HCT116 (cell line): ENCODE measurements at places on chromosomes 7 and 10. TPM values are rescaled to one million over a fixed set of nuclear protein-coding genes. Genes with fewer than 3 reads are reported as not detected.

The NUTM2A gene
- total RNA-seq, result 0.59 TPM

The GPRIN2 gene
- total RNA-seq, result 1.7 TPM

The ZNF365 gene
- total RNA-seq, result 1.8 TPM

GRCh38 chr7:6658618-6659345 is 21.7 kb downstream of the ZNF316 start:
- no peak for DNase-seq

DNA sequence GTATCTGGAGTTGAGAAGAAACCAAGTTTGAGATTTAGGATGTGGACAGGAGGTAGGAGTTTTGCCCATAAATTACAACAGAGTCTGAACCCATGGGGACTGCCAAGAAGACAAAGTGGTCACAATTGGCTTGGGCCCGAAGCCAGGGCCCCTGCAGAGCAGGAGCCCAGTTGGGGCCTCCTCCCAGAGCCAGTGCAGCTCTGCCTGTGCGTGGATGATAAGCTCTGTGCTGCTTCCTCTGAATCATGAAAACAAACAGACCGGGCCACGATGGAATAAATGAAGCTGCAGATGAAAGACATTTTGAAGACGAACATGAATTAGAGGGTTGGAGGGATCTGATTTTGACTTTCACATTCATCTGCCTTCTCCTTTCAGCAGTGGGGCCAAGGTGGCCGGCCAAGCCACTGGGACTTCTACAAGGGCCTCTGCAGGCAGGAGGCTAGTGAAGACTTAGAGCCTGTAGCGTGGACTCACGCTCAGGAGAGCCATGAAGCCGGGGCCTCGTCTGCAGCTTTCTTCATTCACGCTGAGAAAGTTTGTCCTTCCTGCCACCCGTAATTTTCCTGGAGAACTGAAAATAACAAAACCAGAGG is 156.8 kb upstream of the LYZL1 start:
- DNase-seq, result no peak

DNA sequence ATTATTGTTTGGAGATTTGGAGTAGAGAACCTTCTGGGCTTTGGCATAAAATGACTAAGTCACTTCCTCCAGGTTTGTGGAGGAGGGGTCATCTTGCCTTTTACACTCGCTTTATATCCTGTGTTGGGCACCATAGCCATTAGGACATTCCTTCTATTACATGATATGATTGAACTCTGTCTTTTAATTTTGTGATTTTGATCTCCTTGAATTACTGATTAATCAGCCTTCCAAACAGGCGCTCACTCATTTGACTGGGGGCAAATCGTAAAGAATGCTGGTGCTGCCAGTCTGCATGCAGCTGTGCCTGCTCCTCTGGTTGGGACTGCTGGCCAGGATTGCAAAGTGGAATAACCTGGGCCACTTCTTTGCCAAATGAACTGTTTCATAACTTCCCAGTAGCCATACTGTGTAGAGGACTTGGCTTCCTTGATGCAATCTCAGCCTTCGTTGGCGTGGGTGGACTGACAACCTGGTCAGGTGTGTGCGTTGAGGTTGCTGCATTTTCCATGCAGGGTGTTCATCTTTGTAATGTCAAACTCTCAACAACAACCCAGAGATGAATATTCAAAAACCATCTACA is 65.9 kb upstream of the RAB11FIP2 start:
- no peak for DNase-seq
